ENCODE measurements at places on chromosomes 13 and 19.

GRCh38 chr19:7968796-7969554 lies 25.5 kb upstream of the TIMM44 start:
- DNase-seq = no peak

DNA sequence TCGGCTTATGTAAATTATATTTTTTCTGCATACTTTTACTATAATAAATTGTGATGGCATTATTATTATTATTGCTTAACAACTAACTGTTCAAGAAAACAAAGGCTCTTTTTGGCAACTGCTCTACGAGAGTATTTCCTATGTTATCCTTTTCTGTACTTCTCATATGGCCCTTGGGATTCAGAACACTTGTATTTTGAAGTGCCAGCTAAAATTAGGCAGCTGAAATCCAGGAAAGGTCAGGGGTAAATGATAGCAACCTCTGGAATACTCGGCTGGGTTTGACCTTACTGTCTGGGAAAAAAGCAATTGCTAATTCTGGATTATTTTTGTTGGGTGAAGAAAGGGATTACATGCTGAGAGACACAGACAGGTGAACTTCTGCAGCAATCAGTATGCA lies 23.9 kb downstream of the EDNRB start:
- DNase-seq = no peak

GRCh38 chr13:50384724-50385123 lies 369.5 kb downstream of the KCNRG start:
- DNase-seq = no peak

DNA sequence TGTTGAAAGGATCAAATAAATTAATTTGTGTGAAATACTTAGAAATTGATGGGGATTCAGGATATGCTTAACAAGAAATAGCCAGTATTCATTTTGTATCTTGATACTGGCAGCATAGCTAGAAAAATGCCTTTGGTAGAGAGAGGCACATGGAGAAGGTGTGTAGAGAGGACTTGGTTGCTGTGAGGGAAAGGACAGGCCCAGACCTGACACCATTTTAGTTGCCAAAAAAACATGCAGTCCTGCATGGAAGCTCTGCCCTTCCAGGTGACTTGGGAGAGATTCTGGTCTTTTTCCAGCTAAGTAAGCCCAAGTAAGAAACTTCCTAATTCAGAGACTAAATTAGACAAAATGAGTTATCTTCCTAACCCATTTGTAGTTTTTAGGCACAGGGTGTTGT lies 335.0 kb downstream of the RFC3 start:
- no peak for DNase-seq

GRCh38 chr19:17202249-17202648 lies 12.9 kb upstream of the USE1 start:
- DNase-seq = peak; percentile 33

DNA sequence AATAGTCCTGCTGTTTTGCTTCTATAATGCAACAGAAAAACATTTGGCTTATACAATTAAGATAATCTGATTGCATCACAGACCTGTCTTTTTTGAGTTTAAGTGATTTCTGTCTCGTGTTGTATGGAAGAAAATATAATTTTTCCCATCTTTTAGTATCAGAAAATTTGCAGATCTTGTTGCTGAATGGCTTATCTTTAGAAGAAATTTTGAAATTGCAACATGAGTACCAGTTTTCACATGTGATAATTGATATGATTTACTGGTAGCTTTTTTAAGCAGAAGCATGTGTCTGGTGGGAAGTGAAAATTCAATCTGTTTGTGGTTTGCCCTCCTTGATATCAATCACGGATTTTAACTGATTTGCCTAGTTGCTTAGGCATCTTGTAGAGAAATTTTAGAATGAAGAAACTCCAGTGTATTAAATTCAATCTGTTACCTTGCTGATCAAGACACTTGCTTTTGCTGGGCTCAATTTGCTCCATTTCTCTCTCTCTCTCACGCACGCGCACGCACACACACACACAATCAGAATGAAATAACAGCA lies 89.8 kb upstream of the MYCBP2 start:
- no peak for DNase-seq

- DNase-seq = peak; percentile 18
Measured at GRCh38 chr13:78657699-78658629, 991 bp downstream of the OBI1 start.

DNA sequence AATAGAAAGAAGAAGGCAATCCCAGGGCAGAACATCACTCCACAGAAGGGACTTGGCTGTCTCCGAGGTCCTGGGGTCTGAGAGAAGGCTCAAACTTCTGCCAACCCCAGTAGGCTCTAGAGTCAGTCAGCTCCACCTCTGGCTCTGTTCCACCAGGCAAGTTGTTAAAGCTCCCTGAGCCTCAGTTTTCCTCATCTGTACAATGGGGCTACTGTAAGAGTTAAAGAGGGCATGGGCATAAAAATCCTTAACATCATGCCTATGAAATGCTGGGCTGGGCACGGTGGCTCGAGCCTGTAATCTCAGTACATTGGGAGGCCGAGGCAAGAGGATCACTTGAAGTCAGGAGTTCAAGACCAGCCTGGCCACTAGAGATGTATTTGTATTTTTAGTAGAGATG lies 5.1 kb downstream of the UNC13A start:
- no peak for DNase-seq

GRCh38 chr13:111316161-111316730 lies 4.2 kb upstream of the TEX29 start:
- DNase-seq = no peak

DNA sequence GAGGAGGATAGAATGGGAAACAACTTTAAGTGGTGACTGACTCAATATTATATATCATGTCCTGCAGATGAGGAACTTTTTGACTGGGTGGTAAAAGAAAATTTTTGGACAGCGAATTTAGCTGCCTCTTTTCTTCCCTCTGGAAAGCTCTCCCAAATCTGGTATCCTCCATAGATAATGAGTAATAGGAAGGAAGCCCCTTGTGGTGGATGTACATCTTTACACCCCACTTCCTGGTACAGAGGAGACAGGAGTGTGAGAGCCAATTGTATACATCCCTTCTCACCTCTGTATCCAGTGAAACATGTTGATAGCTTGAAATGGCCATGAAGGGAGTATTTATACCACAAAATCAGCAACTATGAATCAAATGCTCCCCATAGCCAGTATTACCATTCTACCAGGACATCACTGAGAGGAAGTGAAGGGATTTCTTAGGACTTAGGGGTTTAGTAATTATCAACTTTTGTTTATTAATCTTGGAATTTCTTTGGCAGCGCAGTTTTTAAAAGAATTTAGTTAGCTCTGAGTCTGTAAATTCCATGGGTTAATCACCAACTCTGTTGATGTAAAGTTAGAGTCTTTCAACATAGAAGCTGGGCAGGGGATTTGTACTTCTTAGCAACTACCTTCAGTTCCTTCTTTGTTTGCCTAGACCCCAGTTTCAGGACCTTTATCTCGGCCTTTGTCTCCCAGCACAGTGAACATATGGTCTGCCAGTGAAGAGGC lies 17.0 kb upstream of the TDRD3 start:
- DNase-seq = peak; percentile 38

DNA sequence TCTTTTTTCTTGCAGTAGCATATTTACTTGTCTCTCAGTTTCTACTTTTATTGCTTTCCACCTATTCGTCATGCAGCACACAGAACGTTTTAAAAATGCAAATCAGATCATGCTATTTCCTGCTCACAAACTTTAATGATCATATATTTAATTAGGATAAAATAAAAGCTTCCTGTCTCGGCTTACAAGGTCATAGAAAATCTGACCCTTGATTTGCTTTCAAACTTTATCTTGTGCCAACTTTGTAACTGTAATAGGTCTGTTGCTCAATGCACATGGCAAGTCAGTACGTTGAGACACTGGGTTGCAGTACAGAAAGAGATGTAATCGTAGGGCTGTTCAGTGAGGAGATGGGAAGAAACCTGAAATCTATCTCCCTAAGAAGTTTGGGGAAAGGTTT lies 95.6 kb upstream of the CSNK1A1L start:
- DNase-seq = peak; percentile 97

DNA sequence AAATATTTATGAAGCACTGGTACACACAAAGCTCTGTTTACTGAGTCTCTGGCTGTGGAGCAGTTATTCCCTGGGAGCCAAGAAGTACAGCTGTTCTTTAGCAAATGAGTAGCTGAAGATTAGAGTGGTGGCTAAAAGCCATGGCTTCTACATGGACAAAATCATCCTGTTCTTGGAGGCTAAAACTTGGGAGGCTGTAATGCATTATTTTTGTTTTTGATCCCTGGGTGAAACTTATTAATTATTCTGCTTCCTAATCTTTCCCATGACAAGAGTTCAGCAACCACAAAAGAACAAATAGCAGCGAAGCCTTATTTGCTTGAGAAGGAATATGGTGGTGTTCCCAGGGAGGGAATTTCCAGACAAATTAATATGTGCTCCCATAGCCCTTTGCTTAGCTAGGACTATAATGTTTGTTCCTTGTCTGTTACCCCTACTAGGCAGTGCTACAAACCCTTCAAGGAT lies 109.5 kb downstream of the DCT start:
- DNase-seq = no peak

GRCh38 chr13:89755729-89756492 lies 1591.6 kb upstream of the MIR17HG start:
- no peak for DNase-seq

- DNase-seq = no peak
Measured at GRCh38 chr19:16115301-16116039, 3.8 kb downstream of the RAB8A start.

GRCh38 chr13:34777914-34778303 lies 164.2 kb upstream of the NBEA start:
- no peak for DNase-seq

GRCh38 chr19:55636723-55637122 lies 4.1 kb upstream of the ZNF580 start:
- no peak for DNase-seq

DNA sequence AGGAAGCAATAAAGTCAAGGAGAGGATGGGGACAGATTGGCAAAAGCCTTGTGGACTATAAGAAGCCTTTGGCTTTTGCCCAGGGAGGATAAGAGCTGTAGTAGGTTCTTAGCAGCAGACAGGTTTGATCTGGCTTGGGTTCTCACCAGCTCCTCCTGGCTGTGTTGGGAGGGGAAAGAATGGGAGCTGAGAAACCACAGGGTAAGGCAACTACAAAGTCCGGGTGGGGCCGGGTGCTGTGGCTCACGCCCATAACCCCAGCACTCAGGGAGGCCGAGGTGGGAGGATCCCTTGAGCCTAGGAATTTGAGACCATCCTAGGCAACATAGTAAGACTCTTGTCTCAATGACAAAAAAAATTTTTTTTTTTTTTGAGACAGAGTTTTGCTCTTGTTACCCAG lies 20.6 kb downstream of the NECTIN2 start:
- no peak for DNase-seq

DNA sequence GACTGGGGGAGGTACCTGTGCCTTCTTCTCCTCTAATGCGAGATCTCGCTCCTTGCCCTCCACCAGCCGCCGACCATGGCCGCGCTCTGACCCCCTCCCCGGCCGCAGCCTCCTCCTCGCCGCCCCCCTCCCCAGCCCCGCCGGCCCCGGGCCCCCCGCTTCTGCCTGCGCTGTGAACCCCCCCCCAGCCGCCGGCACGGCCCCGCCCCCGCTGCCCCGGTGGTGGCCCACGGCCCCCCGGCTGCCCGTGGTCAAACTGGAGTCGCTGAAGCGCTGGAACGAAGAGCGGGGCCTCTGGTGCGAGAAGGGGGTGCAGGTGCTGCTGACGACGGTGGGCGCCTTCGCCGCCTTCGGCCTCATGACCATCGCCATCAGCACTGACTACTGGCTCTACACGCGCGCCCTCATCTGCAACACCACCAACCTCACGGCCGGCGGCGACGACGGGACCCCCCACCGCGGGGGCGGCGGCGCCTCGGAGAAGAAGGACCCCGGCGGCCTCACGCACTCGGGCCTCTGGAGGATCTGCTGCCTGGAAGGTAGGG lies at the start of gene CACNG8:
Gene CACNG8, plus strand, starts transcription at position 51 of the 545 bp plus-strand sequence.
- no peak for DNase-seq

DNA sequence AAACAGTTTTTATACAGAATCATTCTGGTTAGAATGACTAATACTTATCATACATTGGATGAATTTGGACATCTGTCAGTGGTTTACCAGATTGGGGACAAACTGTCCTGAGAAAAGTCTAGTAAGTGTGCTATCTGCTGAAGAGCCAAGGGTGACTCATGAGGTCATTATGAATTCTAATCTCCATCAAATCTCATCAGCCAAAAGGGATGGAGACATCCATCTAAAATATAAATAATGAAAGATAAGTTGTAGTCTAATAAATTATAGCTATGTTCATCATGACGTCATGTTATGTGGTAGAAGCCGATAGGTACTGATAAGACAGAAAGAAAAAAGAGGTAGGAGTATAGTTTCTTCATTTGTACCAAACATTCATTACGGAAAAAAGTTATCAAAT lies 804.4 kb downstream of the PCDH9 start:
- DNase-seq = no peak

DNA sequence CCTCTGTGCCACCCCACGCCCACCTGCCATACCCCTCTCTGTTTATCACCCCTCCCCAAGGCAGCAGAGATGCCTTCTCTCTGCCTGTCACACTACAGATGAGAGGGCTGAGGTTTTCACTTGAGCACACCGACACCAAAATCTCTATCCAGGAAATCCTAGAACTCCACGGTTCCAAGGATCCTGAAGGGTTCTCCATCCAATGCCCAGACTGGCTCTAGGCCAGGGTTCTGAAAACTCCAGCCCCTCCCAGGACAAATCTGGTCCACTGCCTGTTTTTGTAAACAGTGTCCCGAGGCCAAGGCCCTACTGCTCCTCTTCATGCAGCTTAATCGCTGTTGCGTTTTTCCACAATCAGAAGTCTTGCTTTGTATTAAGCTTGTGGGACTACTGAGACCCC lies 20.1 kb downstream of the TLE2 start:
- DNase-seq = no peak

- no peak for DNase-seq
Measured at GRCh38 chr19:18319591-18320135, 3.2 kb downstream of the LSM4 start.

GRCh38 chr19:29060813-29061364 lies 152.1 kb downstream of the UQCRFS1 start:
- DNase-seq = no peak

DNA sequence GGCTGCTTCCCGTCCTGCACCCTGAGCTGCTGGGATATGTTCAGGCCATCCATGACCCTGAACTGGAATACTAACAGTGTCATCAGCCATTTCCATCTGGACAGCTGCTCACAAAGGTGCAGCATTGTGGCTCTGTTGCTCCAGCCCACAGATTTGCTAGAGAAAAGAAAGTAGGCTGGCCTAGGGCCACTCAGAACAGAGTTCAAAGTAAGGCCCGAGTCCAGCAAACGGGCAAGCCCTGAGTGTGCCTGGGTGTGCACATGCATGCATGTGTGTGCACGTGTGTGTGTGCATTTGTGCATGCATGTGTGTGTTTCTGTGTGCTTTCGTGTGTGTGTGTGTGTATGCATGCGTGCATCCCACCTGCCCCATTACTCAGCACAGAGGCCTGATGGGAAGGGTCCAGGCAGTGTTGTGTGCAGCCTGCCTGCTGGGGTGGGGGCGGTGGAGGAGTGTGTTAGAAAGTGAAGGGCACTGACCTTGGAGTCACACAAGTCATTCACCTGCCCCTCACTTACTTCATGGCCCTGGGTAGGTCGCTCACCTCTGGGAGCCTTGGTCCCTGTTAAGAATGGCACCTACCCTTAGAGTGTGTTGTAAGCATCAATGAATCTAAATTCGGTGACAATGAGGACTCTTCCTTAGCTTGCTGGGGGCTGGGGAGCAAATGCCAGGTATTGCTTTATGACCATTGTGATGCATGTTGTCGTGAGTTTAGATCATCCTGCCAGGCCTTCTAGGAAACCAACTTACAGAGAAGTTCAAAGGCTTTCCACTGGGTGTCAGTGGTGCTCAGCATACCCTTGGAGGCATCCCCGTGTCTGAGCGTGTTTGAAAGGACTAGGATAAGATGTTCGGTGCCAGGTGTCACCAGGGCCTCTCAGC lies 53.2 kb downstream of the GPR12 start:
- peak; percentile 58 for DNase-seq

All from A673 (cell line).